ENCODE measurements at places on chromosomes 2 and 18.

- DNase-seq, result no peak
- H3K4me1 ChIP-seq, result peaks cover 5% of the 10 kb centered on the region
- no peak overlapping the region for H3K27ac ChIP-seq
- H3K36me3 ChIP-seq, result no peaks in the 10 kb centered on the region
- no peaks in the 10 kb centered on the region for H3K27me3 ChIP-seq
Observed at GRCh38 chr2:152221839-152222238, 46.3 kb upstream of the STAM2 start.

GRCh38 chr18:78768221-78768620, 211.4 kb upstream of the SALL3 start:
- no peak overlapping the region for H3K27ac ChIP-seq
- DNase-seq, result no peak
- H3K27me3 ChIP-seq, result no peaks in the 10 kb centered on the region
- H3K4me3 ChIP-seq, result no peak overlapping the region

DNA sequence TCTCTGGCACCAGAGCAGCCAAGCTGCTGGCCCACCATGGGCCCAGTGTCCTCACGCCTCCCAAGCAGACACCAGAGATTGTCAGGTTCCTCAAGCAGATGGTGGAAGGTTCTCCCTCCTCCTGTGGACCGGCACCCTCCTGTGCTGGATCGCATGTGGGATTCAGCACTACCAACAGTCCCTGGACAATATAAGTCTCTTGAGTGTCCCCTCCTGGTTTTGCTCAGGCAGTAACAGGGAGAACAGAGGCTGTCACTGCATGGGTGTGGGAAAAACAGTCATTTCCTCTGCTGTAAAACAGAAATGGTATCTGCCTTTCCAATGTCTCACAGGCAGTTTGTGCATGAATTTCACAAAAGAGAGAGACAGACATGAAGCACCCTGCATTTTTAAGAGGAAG, 47.7 kb upstream of the TUBA3E start:
- no peak overlapping the region for H3K27ac ChIP-seq
- no peaks in the 10 kb centered on the region for H3K4me1 ChIP-seq
- H3K27me3 ChIP-seq, result no peaks in the 10 kb centered on the region
- H3K36me3 ChIP-seq, result no peaks in the 10 kb centered on the region

GRCh38 chr2:1068822-1069221, 118.2 kb downstream of the SNTG2 start:
- no peak for DNase-seq
- H3K27me3 ChIP-seq, result no peaks in the 10 kb centered on the region
- no peak overlapping the region for H3K4me3 ChIP-seq
- H3K27ac ChIP-seq, result no peak overlapping the region
- no peaks in the 10 kb centered on the region for H3K4me1 ChIP-seq

- H3K36me3 ChIP-seq, result no peaks in the 10 kb centered on the region
- no peak for DNase-seq
- H3K27me3 ChIP-seq, result no peaks in the 10 kb centered on the region
- H3K4me3 ChIP-seq, result no peak overlapping the region
Observed at GRCh38 chr18:75003039-75003438, 205.9 kb downstream of the PTGR3 start.

GRCh38 chr18:63444580-63444979, 22.3 kb upstream of the VPS4B start:
- DNase-seq, result peak; percentile 32
- no peak overlapping the region for H3K27ac ChIP-seq
- no peaks in the 10 kb centered on the region for H3K4me1 ChIP-seq

DNA sequence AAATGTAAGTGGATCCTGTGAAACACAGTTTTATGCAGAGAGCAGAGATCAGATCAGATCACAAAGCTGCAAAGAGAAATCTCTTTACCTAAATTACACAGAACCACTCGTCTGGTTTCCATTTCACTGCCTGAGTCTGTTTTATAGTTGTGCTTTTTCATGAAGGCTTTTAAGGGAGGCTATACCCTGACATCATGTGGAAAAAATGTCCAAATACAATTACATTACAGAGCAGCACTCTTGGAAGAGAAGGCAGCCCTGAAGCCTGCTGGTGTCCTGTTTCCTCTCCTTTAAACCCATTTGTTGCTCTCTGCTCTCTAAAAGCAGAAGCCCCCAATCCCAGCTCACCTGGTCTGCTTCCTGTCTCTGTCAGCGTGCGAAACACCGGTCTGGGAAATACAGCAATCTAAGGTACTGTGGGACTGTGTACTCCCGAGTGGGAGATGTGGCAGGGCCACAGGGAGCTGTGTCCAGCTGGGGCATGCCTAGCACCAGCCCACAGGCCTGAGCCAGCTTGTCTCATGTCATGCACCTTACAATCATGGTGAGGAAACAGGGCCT, 24.8 kb upstream of the ZFP36L2 start:
- no peaks in the 10 kb centered on the region for H3K4me1 ChIP-seq
- peak overlapping the region; percentile 33 for H3K27ac ChIP-seq
- no peak overlapping the region for H3K4me3 ChIP-seq
- H3K36me3 ChIP-seq, result no peaks in the 10 kb centered on the region
- DNase-seq, result no peak

GRCh38 chr2:21981127-21981526, 857.4 kb downstream of the TDRD15 start:
- no peak for DNase-seq
- H3K27ac ChIP-seq, result no peak overlapping the region
- no peaks in the 10 kb centered on the region for H3K4me1 ChIP-seq
- H3K36me3 ChIP-seq, result no peaks in the 10 kb centered on the region

DNA sequence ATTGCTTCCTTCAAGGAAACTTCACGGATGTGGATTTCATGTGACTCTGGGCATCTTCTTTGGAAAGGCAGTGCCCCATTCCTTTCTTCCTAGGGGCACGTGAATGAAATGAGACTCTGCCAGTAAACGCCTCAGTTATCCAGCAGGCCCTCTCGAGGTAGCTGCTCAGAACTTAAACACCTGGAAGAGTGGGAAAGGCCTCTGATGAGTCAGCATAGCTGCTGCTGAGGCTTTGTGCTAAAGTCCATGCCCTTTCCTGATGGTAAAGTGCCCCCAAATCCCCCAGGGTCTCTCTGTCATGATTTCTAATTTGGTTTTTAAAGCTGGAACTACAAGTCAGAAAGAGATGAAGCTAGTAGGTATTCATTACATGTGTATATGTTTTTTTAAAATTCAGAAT, 3.8 kb downstream of the SLC1A4 start:
- DNase-seq, result peak; percentile 19
- H3K27me3 ChIP-seq, result no peaks in the 10 kb centered on the region
- H3K27ac ChIP-seq, result peak overlapping the region; percentile 32
- no peaks in the 10 kb centered on the region for H3K36me3 ChIP-seq
- no peak overlapping the region for H3K4me3 ChIP-seq

- no peaks in the 10 kb centered on the region for H3K36me3 ChIP-seq
- no peak for DNase-seq
- H3K4me1 ChIP-seq, result peaks cover 13% of the 10 kb centered on the region
- no peak overlapping the region for H3K27ac ChIP-seq
Observed at GRCh38 chr2:120308038-120308910, 37.7 kb upstream of the INHBB start.

- H3K36me3 ChIP-seq, result no peaks in the 10 kb centered on the region
- peaks cover 14% of the 10 kb centered on the region for H3K4me1 ChIP-seq
- H3K27me3 ChIP-seq, result no peaks in the 10 kb centered on the region
- DNase-seq, result no peak
Observed at GRCh38 chr2:176268976-176269318, 295 bp upstream of the MTX2 start.

DNA sequence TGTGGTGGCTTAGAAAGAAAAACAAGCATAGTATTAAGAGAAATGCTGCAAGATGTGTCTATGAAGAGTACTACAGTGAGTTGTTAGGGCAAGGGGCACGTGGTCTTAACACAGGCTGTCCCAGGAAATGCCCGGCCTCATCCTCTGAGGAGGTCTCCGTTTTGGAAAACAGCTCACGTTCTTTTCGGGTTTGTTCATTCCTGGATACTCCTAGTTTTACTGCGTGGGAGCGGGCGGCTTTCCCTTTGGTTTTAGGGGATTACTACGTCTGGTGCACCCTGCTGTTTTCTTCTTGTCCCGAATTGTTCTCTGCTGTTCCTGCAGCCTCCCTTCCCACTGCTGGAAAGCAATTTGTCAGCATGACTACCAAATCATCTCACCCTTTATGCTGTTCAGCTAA, 55.5 kb upstream of the RAB6D start:
- H3K27ac ChIP-seq, result no peak overlapping the region
- H3K27me3 ChIP-seq, result no peaks in the 10 kb centered on the region
- H3K4me3 ChIP-seq, result no peak overlapping the region
- no peaks in the 10 kb centered on the region for H3K4me1 ChIP-seq
- no peak for DNase-seq
- no peaks in the 10 kb centered on the region for H3K36me3 ChIP-seq

DNA sequence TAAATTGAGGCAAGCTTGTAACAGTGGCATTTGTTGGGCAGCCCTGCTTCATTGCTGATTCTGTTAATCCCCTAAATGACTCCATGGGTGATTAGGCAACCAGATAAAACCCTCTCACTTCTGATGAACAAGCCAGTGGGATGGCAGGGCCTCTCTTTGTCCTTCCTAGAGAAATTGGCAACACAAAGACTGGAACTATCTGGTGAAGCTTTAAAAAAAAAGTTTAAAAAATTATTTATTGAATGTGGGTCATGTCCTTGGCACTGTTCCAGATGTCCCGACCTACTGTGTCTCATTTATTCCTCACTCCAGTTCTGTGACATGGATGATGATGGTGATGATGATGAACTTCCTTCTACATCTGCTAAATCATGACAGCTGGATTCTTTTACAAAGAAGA, 30.8 kb downstream of the NRP2 start:
- H3K27ac ChIP-seq, result no peak overlapping the region
- no peak overlapping the region for H3K4me3 ChIP-seq
- no peaks in the 10 kb centered on the region for H3K4me1 ChIP-seq
- H3K36me3 ChIP-seq, result no peaks in the 10 kb centered on the region
- H3K27me3 ChIP-seq, result no peaks in the 10 kb centered on the region

DNA sequence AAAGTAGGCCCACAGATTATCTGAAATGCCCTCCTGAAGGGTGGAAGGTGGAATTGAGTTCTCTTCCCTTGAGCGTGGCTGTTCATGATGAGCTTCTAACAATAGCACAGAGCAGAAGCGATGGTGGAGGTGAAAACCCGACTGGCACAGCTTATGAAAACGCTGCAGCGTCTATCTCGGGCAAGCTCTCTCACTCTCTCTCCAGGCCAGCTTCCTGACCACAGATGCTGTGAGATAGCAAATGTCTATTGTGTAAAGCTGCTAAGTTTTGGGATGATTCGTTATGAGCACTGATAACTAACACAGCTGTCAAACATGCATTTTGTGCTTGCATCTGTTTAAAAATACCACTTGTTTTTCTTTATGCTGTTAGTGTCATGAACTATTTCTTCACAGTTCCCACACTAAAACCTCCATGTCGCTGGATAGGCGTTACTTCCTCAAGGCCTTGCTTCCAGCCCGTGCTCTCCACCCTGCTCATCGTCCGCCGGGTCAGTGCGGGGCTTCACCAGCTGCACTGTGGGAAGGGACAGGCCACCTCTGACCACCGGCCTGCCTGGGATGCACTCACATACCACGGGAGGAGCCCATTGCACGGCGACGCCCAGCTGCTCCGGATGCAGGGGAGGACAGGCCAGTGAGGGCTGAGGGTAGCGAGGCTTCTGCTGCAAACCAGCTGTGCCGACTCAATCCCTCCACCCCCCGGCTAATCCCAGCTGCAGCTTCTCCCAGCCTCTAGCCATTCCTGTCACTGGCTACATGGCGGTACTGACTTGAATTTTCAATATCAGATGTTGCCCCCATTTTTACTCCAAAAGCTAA, 60.0 kb upstream of the OTOS start:
- no peaks in the 10 kb centered on the region for H3K4me1 ChIP-seq
- no peaks in the 10 kb centered on the region for H3K36me3 ChIP-seq
- H3K4me3 ChIP-seq, result no peak overlapping the region
- H3K27ac ChIP-seq, result no peak overlapping the region

GRCh38 chr2:163551616-163552373, 184.0 kb downstream of the FIGN start:
- no peak for DNase-seq
- no peaks in the 10 kb centered on the region for H3K36me3 ChIP-seq
- no peak overlapping the region for H3K27ac ChIP-seq

GRCh38 chr2:62379566-62379965, 126.4 kb downstream of the TMEM17 start:
- no peak overlapping the region for H3K27ac ChIP-seq
- H3K36me3 ChIP-seq, result no peaks in the 10 kb centered on the region
- no peak for DNase-seq
- H3K4me3 ChIP-seq, result no peak overlapping the region
- H3K27me3 ChIP-seq, result no peaks in the 10 kb centered on the region

- no peaks in the 10 kb centered on the region for H3K36me3 ChIP-seq
- no peaks in the 10 kb centered on the region for H3K27me3 ChIP-seq
- no peak overlapping the region for H3K4me3 ChIP-seq
- DNase-seq, result no peak
- H3K27ac ChIP-seq, result peak overlapping the region; percentile 86
Observed at GRCh38 chr18:58118536-58118935, 74.5 kb downstream of the NEDD4L start.

DNA sequence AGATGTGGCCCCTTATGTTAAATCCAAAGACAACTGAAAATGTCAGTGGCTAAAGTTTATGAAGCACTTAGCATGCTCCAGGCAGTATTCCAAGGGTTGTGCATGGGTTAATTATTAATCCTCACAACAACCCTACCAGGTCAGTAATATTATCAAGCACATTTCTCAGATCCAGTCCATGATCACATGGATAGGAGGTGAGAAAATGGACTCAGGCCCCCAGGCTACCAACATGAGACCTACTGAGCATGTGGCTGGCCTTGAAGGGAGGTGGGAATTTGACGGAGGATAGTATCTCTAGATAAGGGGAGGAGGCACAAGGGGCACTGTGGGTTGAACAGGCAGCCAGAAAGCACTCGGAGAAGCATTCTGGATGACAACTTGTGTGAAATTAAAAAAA, 412.0 kb downstream of the MEIS1 start:
- no peak overlapping the region for H3K4me3 ChIP-seq
- DNase-seq, result peak; percentile 69
- H3K4me1 ChIP-seq, result peaks cover 63% of the 10 kb centered on the region
- no peaks in the 10 kb centered on the region for H3K36me3 ChIP-seq

GRCh38 chr18:46414863-46415262, 242.2 kb downstream of the LOXHD1 start:
- no peaks in the 10 kb centered on the region for H3K4me1 ChIP-seq
- no peak for DNase-seq
- H3K4me3 ChIP-seq, result no peak overlapping the region
- no peak overlapping the region for H3K27ac ChIP-seq
- H3K36me3 ChIP-seq, result no peaks in the 10 kb centered on the region

GRCh38 chr2:85707304-85707703, 13.1 kb downstream of the GNLY start:
- no peak overlapping the region for H3K4me3 ChIP-seq
- no peaks in the 10 kb centered on the region for H3K36me3 ChIP-seq
- DNase-seq, result peak; percentile 69
- no peaks in the 10 kb centered on the region for H3K27me3 ChIP-seq
- H3K4me1 ChIP-seq, result peaks cover 23% of the 10 kb centered on the region

- no peaks in the 10 kb centered on the region for H3K27me3 ChIP-seq
- peak overlapping the region; percentile 99 for H3K27ac ChIP-seq
- H3K36me3 ChIP-seq, result no peaks in the 10 kb centered on the region
- no peak overlapping the region for H3K4me3 ChIP-seq
Observed at GRCh38 chr2:70141212-70141901, 49.5 kb downstream of the C2orf42 start.

All from body of pancreas (tissue), 4 donors.